ENCODE measurements at places on chromosomes 3 and 15.

- DNase-seq = no peak
Measured at GRCh38 chr3:20736287-20736852, 550.4 kb upstream of the SGO1 start.

GRCh38 chr3:150238048-150238802, 169.9 kb upstream of the TSC22D2 start:
- no peak for DNase-seq

GRCh38 chr3:128094295-128095151, 29.1 kb downstream of the RUVBL1 start:
- DNase-seq = no peak

DNA sequence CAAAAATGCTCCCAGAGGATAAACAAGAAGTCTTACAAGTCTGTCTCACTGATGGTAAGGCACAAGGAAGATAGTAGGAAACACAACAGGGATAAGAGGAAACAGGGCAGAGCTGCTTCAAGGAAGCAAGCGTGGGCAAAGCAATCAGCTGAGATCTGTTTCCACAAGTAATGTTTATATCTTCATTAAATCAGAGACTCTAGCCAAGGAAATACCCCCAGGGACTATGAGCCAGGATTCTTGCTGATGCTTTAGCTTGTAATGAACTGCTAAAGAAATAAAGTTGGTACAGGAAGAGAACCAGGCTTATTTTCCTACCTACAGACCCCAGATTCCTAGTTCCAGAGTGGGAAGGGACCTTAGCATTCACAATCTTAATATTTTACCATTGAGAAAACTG, 112.7 kb upstream of the C3orf80 start:
- no peak for DNase-seq

- DNase-seq = no peak
Measured at GRCh38 chr3:117955196-117955595, 1079.5 kb downstream of the IGSF11 start.

GRCh38 chr3:103009609-103010008, 574.8 kb downstream of the ZPLD1 start:
- no peak for DNase-seq

DNA sequence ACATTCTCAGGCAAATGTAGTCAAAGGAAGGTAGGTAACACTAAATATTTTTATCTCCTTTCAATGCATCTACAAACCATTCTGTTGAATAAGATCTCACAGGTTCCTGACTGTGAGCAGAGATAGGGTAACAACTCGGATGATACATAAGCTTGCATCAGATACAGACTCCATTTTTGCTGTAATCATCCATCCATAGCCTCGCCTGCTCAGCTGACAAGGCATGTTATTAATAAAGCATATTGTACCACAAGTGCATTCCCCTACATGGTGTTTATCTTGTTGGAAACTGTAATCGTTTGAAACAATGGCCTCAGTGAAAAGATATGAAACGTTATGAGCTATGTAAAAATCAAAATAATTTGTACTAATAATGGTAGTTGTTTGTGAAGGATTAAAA, 35.4 kb upstream of the TCF12 start:
- no peak for DNase-seq

DNA sequence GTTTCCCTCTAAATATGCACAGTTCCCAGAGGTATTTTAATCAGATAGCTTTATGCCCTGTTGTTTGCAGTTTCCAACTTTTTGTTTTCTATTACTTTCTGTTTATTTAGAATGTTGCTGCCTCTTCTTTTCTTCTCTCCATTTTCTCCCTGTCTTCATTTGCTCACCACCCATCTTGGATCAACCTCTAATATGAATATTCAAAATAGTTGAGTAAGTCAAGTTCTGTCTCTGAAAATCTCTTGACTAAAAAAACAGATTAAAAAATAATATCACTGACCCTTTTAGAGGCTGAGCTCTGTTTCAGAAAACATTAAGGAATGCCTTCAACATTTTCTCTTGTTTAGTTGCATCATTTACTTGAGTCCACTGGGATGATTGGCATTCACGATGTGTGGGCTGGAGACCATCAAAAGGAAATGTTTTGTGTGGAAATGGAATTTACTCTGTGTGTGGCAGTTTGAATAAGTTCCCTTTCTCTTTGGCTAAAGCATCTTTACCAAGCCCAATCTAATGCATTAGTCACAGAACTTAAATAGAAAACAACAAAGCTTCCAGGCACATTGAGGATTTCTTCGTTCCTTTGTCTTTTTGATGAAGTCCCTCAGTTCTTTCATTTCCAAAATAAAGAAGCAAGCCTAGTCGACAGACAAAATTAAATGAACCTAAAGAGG, 633.9 kb upstream of the TGFBR2 start:
- no peak for DNase-seq

Measured in inflammatory macrophage treated with lipopolysaccharide for 4 hours (primary cell).